Mammary epithelial cell (primary cell): ENCODE measurements at places on chromosomes 4 and X. TPM values are rescaled to one million over a fixed set of nuclear protein-coding genes. Genes with fewer than 3 reads are reported as not detected.
A peak's percentile ranks its signal among the peaks of the same experiment; 100 is the strongest.

DNA sequence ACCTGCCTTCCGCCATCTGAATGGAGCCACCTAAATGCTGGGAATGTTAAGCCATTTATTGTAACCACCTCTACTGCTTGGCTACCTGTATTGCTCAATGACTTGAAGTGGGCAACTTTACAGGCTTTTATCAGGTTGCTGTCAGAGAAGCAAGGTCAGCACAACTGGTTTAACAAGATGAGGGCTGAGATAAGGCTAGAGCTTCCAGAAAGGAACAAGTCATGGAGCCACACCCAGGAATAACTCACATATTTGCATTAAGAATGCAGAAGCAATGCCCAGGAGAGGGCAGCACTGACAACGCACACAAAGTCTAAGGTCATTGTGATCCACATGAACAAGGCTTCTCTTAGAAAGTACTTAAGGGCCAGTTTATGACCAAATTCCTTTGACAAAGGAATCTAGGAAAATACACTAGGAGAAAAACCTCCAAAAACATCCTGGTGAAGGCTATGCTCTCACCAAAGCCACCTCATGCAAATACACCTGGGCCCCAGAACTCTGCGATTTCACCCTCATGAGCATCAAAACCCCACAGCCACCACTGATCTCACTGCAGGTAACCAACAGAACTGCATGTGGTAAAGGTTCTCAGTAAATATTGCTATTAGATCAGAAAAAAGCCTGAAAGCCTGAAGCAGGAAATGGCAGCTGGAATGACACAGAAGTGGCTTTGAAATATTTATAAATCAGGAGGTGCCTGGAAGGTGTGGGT lies 15.0 kb upstream of the STS start:
- DNase-seq: peak; percentile 92

- no peak for DNase-seq
Observed at GRCh38 chrX:111372086-111372485, 39.9 kb downstream of the DCX start.

GRCh38 chr4:94416335-94416734 lies 35.4 kb upstream of the PDLIM5 start:
- DNase-seq: no peak

IL21 gene
- total RNA-seq: not detected in 2 replicates

ITIH6 gene
- total RNA-seq: not detected in 2 replicates

CT45A10 gene
- total RNA-seq: not detected

SOWAHB gene
- total RNA-seq: 2.3 and 2.9 TPM in 2 replicates

- DNase-seq: no peak
Observed at GRCh38 chr4:24266951-24267722, 317.2 kb downstream of the DHX15 start.

- no peak for DNase-seq
Observed at GRCh38 chr4:169346840-169347239, 76.1 kb upstream of the SH3RF1 start.

- DNase-seq: peak; percentile 81
Observed at GRCh38 chrX:65644621-65645289, 22.7 kb upstream of the MSN start.

GYPE gene
- not detected for total RNA-seq

- peak; percentile 85 for DNase-seq
Observed at GRCh38 chr4:181853881-181854511, 389.2 kb upstream of the TENM3 start.

DNA sequence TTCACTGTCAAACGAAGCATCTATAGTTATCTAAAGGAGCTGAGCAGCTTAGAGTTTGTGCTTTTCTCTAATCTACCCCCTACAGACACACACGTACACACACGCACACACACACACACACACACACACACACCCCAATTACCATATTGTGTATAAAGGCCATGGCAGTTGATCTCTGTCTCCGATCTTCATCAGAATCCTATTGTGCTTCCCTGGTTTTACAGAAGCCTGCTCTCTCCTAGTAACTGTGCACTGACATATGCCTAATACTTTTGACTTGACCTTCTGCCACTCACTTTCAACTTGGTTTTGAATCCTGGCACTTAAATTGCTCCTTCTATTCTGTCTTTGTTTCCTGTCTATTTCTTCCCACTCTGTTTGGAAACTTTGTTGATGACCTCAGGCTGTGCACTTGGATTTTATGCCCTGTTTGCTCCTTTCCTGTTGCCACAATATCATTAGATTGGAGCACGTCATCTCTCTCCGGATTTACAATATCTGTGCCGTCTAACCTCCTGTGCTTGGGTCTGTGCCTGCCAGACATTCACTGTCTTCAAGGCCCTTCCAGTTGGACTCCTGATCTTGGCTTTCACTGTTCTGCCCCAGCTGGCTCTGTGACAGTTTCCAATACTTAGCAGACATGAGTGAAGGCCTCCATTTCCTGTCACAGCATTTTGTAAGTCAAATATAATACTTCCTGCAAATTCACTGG lies 928.1 kb downstream of the FAT4 start:
- DNase-seq: no peak

DNA sequence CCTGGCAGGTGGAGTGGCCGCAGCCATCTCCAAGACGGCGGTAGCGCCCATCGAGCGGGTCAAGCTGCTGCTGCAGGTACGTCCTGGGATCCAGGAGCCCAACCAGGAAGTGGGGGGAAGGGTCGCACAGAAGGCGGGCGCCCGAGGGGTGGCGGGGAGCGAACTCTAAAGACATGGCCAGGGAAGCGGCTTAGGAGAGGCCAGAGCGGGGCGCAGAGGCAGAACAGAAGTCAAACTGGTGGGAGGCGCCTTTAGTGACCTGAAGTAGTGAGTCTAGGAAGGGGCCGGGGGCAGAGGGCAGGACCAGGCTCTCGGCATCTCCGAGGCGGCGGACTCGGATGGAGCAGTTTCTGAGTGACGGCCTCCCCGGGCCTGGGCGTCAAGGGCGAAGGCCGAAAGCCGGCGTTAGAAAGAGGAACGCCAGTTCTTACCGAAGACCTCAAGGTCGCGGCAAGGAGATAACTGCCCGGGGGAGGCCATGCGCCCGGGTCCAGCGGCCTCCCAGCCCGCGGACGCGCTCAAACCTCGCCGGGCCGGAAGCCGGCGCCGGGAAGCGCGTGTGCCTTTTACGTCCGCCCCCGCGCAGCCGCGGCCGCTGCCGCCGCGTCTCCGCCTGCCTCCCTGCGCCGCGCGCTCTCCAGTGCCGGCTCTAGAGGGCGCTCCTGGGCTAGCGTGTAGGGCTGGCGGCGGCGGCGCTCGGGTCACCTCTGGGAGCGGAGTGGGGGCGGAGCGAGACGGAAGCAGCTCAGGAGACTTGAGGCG lies 488 bp downstream of the SLC25A5 start:
- DNase-seq: peak; percentile 76

- DNase-seq: peak; percentile 87
Observed at GRCh38 chrX:144732588-144732987, 514.7 kb upstream of the SPANXN1 start.
